ENCODE measurements at places on chromosomes 4 and X. TPM values are rescaled to one million over a fixed set of nuclear protein-coding genes. Genes with fewer than 3 reads are reported as not detected.

Gene NOP14
- 33.1 TPM for total RNA-seq

Gene HSFX1
- 1.3 TPM for total RNA-seq

Gene DMRTC1
- total RNA-seq, result not detected

Gene VCX
- total RNA-seq, result not detected

Gene UGT2B7
- 0.33 TPM for total RNA-seq

DNA sequence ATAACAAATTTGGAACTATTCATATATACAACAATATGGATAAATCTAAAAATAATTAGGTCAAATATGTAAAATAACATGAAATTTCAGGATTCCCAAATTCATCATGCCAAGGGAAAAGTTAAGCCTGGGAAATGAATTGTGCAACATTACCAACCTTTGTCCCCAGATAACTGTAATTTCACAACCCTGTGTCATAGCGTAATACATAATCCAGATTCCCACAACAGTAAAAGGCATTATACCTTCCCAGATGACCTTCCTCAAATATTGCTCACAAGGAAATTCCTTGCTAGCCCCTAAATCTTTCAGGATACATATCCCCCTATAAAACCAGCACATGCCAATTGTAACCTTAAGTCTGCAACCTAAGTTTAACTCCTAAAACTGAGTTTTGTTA is 32.9 kb upstream of the RAB40A start:
- DNase-seq, result no peak
- H3K27ac ChIP-seq, result no peak overlapping the region
- no peaks in the 10 kb centered on the region for H3K4me1 ChIP-seq
- no peaks in the 10 kb centered on the region for H3K36me3 ChIP-seq

DNA sequence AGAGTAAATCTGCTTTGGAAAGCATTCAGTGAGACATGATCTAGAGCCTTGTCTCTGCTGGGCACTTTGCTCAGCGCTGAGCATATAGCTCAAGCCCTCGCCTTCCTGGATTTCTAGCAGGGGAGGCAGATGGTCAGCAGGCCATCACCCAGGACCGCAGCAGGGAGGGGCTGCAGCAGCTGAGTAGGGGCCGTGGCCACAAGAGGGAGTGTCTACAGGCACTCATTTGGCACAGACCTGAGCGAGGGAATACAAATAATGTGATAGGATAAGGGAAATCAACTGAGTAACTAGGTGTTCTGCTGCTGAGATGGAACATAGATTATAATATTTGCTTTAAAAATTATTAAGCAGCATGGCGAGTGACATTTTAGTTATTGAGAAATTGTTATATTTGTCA is 30.2 kb downstream of the OFD1 start:
- H3K4me3 ChIP-seq, result no peak overlapping the region
- H3K4me1 ChIP-seq, result peaks cover 4% of the 10 kb centered on the region
- H3K27me3 ChIP-seq, result no peaks in the 10 kb centered on the region
- peak overlapping the region; percentile 22 for H3K27ac ChIP-seq
- no peak for DNase-seq
- H3K36me3 ChIP-seq, result no peaks in the 10 kb centered on the region

DNA sequence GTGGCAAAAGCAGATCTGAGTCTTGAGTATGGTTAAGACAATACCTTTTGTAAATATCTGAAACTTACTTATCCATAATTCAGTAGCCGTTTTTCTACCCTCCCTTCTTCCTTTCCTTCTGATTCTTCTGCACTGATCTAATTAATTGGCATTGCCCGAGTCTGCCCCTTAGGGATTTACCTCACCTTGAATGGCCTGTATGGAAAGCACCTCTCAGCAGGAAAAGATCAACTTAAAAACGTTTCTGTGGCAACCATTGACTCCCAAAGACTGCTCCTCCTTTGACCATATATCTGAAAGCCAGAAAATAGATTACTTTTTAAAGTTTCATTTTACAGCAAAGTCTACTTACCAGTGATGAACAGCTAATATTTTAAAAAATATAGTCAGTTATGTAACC is 496.5 kb upstream of the LCORL start:
- H3K27me3 ChIP-seq, result no peaks in the 10 kb centered on the region
- no peak overlapping the region for H3K27ac ChIP-seq
- H3K4me3 ChIP-seq, result no peak overlapping the region
- H3K36me3 ChIP-seq, result no peaks in the 10 kb centered on the region
- no peak for DNase-seq

DNA sequence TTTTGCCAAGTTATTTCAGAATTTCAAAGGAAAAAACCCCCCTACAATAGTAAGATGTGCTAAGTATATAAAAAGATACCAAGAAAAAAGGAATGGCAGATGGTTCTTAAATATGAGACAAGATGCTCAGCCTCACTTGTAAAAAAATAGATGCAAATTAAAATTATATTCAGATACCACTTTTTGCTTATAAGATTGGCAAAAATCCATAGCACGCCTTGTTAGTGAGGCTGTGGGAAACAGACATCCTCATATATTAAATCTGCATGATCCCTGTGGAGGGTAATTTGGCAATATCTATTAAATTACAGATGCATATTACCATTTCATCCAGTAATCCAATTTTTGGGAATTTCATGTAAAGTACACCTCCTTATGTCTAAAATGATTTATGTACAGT is 62.5 kb upstream of the PDHA1 start:
- DNase-seq, result no peak
- no peak overlapping the region for H3K27ac ChIP-seq
- H3K4me1 ChIP-seq, result no peaks in the 10 kb centered on the region
- no peak overlapping the region for H3K4me3 ChIP-seq

- no peaks in the 10 kb centered on the region for H3K27me3 ChIP-seq
- peak within 1 kb of the TSS; percentile 25 for H3K4me3 ChIP-seq
- DNase-seq, result peak; percentile 52
- no peaks in the 10 kb centered on the region for H3K4me1 ChIP-seq
These were observed at the start of gene SPOCK3 for GRCh38 chr4:167234316-167234881. Gene SPOCK3, minus strand, starts transcription at chr4:167234494.

DNA sequence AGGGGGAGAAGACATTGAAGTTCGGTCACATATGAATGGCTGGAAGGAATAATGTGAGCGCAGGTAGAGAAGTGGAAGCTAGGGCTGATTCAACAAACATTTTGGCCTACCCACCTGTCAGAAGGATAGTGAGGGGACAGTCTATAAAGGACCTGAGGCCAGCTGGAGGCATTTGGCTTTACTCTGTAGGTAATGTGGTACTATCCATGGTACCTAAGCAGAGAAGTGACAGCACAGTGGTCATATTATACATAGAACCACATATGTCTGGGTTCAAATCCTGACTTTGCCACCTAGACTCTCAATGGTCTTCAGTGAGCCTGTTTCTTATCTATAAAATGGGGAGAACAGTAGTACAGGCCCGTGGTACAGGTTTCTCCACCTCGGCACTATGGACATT is 257.1 kb downstream of the EVC2 start:
- H3K36me3 ChIP-seq, result no peaks in the 10 kb centered on the region
- H3K27ac ChIP-seq, result no peak overlapping the region
- DNase-seq, result no peak

GRCh38 chr4:70630162-70630561 is 1.6 kb downstream of the ENAM start:
- DNase-seq, result no peak
- H3K27ac ChIP-seq, result no peak overlapping the region
- H3K4me3 ChIP-seq, result no peak overlapping the region
- H3K4me1 ChIP-seq, result no peaks in the 10 kb centered on the region
- no peaks in the 10 kb centered on the region for H3K27me3 ChIP-seq

DNA sequence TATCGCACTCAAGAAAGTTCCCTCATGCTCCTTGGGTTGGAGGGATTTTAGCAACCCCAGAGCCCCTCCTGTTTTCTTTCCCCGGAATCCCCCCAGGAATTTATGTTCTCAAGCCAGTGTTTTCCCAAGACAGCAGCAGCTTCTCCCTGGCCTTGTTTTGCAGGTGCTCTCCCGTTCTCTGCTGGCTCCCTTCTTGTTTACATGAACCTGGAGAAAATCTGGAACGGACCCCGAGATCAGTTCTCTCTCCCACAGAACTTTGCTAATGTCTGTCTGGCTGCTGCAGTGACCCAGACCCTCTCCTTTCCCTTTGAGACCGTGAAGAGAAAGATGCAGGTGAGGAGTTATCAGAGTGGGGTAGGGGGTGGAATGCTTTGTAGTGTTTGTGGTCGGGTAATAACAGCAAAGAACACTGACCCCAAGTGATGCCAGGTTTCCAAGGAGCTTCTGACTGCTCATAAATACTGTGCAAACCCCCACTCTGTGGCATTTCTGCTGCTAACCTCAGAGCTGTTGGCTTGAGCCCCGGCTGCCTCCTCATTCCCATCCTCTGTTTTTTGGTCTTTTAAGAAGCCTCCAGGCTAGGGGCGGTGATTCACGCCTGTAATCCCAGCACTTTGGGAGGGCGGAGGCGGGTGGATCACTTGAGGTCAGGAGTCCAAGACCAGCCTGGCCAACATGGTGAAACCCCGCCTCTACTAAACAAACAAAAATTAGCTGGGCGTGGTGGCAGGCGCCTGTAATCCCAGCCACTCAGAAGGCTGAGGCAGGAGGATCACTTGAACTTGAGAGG is 11.1 kb downstream of the SLC25A43 start:
- no peaks in the 10 kb centered on the region for H3K4me1 ChIP-seq
- no peaks in the 10 kb centered on the region for H3K36me3 ChIP-seq
- DNase-seq, result peak; percentile 53
- H3K27me3 ChIP-seq, result peaks cover 7% of the 10 kb centered on the region

GRCh38 chr4:152010710-152011079 is 249.9 kb upstream of the GATB start:
- no peaks in the 10 kb centered on the region for H3K4me1 ChIP-seq
- H3K36me3 ChIP-seq, result no peaks in the 10 kb centered on the region
- no peaks in the 10 kb centered on the region for H3K27me3 ChIP-seq
- no peak overlapping the region for H3K27ac ChIP-seq
- H3K4me3 ChIP-seq, result no peak overlapping the region
- DNase-seq, result no peak

DNA sequence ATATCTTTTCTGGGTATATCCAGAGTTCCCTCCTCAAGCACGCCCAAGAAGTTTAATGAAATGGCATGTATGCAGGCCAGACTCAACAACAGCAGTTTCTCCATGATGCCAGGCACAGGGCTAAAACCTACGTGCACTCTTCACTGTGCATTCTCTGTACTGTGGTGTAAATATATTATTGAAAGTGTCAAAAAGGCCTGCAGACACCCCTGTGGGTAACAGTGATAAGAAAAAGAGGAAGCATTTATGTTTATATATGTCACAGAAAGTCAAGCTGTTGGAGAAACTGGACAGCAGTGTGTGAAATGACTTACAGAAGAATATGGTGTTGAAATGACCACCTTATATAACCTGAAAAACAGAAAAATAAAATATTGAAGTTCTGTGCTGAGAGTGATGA is 29.6 kb upstream of the DCAF8L1 start:
- no peak for DNase-seq
- no peaks in the 10 kb centered on the region for H3K36me3 ChIP-seq
- no peak overlapping the region for H3K27ac ChIP-seq
- H3K4me1 ChIP-seq, result no peaks in the 10 kb centered on the region
- H3K27me3 ChIP-seq, result no peaks in the 10 kb centered on the region
